ENCODE measurements at places on chromosomes 6 and 20. TPM values are rescaled to one million over a fixed set of nuclear protein-coding genes. Genes with fewer than 3 reads are reported as not detected.

IYD gene
- 2.4 TPM for total RNA-seq

DNA sequence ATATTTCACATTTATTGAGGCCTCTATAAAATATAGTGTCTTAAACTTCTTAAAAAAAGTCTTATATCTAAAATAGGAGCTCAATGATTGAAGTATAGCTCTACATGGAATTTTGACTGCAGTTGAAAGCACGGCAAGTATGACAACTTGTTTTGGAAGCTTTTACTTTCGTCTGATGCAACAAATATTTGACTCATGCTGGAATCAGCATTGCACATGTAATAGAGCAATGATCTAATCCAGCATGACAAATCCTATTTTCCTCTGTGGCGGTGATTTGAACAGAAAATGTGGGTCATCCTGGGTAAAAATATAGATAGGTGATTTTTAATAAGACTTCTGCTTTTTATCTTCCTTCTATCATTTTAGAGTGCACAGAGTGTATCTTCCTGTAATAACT is 111.6 kb downstream of the TINAG start:
- DNase-seq: peak; percentile 13

DNA sequence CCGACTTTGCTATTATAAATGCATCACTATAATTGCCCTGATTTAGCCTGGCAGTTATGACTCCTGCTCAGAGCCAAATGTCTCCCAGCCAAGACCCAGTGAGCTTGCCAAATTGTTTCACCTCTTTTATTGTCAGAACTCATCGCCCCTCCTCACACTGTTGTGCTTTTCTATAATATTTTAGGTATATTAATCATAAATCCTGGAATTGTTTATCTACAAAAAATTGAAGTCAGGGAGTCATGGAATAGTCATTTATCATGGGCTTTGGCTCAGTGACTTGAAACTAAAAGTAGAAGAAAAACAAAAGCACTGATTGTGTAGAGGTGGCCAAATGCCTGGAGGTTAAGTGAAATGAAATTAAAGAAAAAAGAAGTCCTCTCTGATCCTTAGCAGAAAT is 85.6 kb downstream of the PFDN4 start:
- DNase-seq: no peak

SIRPG gene
- total RNA-seq: 3.4 TPM

- DNase-seq: no peak
These were observed 92.0 kb upstream of the SCP2D1 start for GRCh38 chr20:18721551-18722115.

GRCh38 chr6:169752074-169752623 is 727 bp downstream of the ERMARD start:
- no peak for DNase-seq

GRCh38 chr6:150937132-150937906 is 71.8 kb downstream of the MTHFD1L start:
- DNase-seq: no peak

- no peak for DNase-seq
These were observed 188.6 kb downstream of the DTNBP1 start for GRCh38 chr6:15474196-15474595.

- DNase-seq: no peak
These were observed 225.1 kb upstream of the SSTR4 start for GRCh38 chr20:22810030-22810429.

GRCh38 chr6:15845492-15845891 is 182.7 kb upstream of the DTNBP1 start:
- no peak for DNase-seq

DNA sequence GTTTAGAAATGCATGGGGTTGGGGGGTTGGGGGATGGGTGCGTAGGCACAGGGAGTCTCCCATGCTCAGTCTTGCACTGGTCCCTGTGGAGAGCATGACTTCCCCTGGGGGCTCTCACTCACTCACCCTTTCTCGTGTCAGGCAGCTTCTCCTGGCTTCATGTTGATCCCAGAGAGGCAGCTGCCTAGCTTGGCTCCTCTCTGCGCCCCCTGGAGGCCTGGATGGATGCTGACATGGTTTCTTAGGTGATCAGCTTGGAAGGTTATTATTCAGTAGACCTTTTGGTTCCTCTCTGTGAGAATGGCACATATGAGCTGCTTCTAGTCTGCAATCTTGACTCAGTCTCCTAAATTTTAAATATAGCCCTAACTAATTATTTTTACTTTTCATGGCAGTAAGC is 109.3 kb upstream of the FAM83B start:
- DNase-seq: no peak

GRCh38 chr6:29424168-29424567 is 9.4 kb downstream of the OR12D1 start:
- DNase-seq: no peak

- peak; percentile 15 for DNase-seq
These were observed 40.4 kb upstream of the PRELID3B start for GRCh38 chr20:59082981-59083380.

GABRR1 gene
- 0.24 TPM for total RNA-seq

WTAP gene
- total RNA-seq: 111 TPM

GRCh38 chr6:45969026-45969425 is 46.6 kb downstream of the CLIC5 start:
- no peak for DNase-seq

DNA sequence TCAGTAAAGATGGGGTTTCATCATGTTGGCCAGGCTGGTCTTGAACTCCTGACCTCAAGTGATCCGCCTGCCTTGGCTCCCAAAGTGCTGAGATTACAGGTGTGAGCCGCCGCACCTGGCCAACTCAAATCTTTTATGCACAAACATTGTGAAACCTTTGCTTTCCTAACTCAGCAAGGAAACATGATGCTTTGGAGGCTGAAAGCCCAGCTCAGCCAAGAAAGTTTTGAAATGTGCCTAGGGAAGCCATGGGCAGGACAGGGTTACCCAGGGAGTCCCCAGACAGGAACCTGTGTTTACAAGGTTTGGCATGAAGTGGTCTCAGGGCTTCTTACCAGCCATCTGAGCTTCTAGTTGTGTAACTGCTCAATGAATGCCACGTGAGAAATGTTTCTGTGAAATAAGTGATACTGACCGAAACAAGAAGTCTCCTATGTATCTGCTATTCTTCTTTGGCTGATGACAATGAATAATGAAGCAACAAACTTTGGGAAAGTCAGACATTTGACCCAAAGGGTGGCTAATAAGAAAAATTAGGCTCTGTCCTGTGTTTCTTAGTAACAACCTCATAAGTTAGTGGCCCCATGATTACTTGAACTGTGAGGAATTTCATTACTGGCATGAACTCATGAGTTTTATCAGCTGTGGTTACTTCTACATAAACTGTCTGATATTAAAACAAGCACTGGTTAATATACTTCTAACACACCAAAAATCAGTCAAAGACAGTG is 163.5 kb downstream of the KIF6 start:
- no peak for DNase-seq

CGAS gene
- total RNA-seq: 13.0 TPM

DNA sequence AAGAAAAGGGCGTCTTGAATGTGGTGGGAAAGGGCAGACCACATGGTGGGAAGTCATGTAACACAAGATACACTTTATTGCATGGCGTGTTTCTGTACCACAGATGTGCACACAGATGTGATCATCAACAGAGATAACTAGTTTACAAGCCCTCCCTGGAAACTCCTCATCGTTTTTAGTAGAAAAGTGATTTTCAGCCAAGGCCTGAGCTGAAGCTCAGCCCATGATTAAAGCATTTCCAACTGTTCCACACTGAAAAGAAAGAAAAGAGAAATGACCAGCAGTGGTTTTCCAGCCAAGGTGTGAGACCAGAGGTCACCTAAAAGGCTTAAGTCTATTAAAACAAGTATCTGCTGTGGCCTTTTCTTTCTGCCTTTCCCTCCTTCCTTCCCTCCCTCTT is 463.9 kb upstream of the JAG1 start:
- no peak for DNase-seq

- no peak for DNase-seq
These were observed 123.2 kb downstream of the DLL1 start for GRCh38 chr6:170167657-170168159.

XKR7 gene
- total RNA-seq: 0.48 TPM

SCAND1 gene
- total RNA-seq: 21.4 TPM

DNA sequence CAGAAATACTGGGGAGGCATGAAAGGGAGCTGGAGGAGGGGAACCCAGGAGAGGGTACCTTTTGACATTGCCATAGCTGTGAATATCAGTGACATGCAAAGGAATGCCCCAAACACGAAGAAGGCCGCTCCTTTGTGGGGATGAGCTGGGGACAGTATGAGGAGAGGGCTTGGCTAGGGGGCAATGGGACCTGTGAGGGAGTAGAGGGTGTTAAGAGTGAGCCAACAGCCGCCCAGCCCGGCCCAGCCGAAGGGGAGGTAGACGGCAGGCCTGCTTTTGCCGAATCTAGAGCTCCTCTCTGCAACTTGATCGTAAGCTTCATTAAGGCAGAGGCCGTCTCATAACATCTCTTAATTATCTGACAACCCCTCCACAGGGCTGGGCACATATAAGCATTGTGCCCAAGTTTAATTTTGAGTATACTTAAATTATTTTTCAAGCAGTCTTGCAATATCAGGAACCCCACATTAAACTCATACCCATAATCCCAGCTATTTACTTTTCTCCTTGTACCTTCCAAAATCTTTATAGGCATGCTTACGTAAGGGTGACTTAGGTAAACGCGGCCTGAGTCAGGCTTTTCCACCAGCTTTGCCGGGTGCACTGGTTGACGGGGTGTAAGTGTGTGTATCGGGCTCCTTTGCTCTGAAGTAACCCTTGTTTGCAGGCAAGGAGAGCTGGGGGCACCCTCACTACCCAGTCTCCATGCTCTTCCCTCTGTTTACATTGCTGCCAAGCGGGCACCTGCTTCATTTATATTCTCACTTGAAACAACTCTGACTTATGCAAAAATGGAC is 24.9 kb upstream of the VEGFA start:
- DNase-seq: no peak

- no peak for DNase-seq
These were observed 194.8 kb downstream of the MAFB start for GRCh38 chr20:40494248-40494647.

Data from umbilical cord (tissue), 2 donors.